ENCODE measurements at places on chromosomes 1 and 21. TPM values are rescaled to one million over a fixed set of nuclear protein-coding genes. Genes with fewer than 3 reads are reported as not detected.

PTAFR gene
- total RNA-seq: 25.5 TPM

LDLRAD2 gene
- 0.08 TPM for total RNA-seq

ZBTB40 gene
- total RNA-seq: 14.4 TPM

SYT11 gene
- total RNA-seq: 14.1 TPM

MARK1 gene
- 0.10 TPM for total RNA-seq

DCST1 gene
- total RNA-seq: not detected

OR14A16 gene
- not detected for total RNA-seq

FOXO6 gene
- not detected for total RNA-seq

SLC30A10 gene
- not detected for total RNA-seq

All from GM12878 (cell line).